NCI-H1092 treated with DMSO at 0.1 percent for 48 hours (cell line): ENCODE measurements at places on chromosomes 5 and 9.

DNA sequence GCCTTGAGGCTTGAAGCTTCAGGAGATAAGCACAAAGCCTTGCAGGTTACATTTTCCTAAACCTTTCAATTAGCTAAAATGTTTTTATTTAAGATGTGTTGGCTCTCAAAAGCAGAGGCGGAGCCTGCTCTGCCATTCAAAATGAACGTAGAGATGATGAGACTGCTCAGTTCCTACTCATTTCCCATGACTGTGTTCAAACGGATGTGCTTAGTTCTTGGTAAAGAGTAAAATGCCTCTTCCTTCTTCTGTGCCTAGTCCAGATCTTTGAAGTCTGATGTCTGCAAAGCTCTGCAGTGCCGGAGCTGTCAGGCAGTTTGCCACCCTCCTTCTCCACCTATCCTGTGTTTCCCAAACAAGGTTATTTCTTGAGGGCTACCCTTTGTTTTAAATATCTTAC lies 46.3 kb upstream of the ADAMTSL1 start:
- DNase-seq = no peak

- no peak for DNase-seq
Observed at GRCh38 chr5:170573660-170574059, 69.8 kb downstream of the KCNIP1 start.

GRCh38 chr9:630817-631216 lies 210.7 kb upstream of the DMRT1 start:
- no peak for DNase-seq

GRCh38 chr9:109683521-109683920 lies 96.5 kb upstream of the PALM2AKAP2 start:
- no peak for DNase-seq
